ENCODE measurements at places on chromosomes 5 and 9.

DNA sequence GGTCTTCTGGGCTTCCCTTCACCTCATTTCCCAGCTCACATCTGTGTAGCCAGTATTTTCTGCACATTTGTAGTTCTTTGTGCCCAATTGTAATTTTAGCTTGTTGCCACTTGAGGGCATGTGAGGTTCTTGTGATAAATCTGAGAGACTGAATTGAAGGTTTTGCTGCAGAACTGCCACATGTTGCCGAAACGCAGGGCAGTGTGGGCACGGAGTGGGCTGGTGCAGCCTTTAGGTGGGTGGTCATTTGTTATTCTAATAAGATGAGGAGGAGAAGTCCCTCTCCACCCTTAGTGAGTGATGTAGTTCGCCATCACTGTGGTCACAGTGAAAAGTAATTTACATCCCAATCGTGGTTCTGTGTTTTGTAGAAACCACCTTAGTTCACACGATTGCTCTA, 21.2 kb downstream of the OTULIN start:
- DNase-seq: no peak

- no peak for DNase-seq
Measured at GRCh38 chr5:144156767-144157171, 13.7 kb downstream of the YIPF5 start.

DNA sequence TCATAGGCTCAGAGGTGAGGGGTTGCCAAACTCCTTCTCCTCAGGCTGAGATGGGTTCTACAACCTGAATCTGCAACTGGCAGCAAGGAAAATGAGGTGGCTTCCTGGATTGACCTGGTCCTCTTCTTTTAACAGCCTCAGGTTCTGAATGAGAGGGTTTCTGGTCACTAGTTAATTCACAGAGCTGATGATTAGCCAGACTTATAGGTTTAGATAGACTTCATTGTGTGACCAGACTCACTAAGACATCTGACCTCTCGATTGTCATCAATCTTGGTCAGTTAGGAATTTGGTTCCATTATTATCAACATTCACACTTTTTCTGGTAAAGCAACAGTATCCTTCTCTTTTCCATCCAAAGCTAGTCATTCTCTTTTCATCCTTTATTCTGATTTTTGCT, 257.9 kb downstream of the PAPPA start:
- DNase-seq: no peak

DNA sequence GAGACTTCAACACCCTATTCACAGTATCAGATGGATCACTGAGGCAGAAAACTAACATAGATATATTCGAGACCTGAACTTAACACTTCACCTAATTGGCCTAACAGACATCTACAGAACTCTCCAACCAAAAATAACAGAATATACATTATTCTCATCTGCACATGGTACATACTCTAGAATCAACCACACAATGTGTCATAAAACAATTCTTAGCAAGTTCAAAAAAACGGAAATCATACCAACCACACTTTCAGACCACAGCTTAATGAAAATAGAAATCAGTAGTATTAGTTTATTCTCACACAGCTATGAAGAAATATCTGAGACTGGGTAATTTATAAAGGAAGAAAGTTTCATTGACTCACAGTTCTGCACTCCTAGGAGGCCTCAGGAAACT, 387.9 kb downstream of the DEPDC1B start:
- no peak for DNase-seq

DNA sequence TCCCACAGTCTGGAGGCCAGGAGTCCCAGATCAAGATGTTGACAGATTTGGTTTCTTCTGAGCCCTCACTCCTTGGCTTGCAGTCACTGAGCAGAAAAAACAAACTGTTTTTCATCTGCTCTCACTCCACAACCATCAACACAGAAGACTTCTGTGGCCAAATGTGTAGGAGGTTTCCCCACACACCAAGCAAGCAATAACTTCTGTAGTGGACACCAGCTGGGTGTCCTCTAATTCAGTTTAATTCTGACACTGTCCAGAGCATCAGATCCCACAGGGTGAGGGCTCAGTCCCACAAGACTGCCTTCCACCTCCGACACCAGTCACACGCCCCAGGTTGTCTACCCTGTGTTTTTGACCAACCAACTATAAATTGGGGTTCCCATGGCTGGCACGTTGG, 209.9 kb downstream of the AOPEP start:
- no peak for DNase-seq
